Hepatocyte (in vitro differentiated cells): ENCODE measurements at places on chromosomes 1 and 21.

- no peak for DNase-seq
Observed at GRCh38 chr1:3767328-3767925, 5.1 kb upstream of the SMIM1 start.

GRCh38 chr1:208821939-208822338 is 577.8 kb upstream of the PLXNA2 start:
- DNase-seq: no peak

GRCh38 chr1:21783679-21784603 is 992 bp upstream of the USP48 start:
- DNase-seq: peak; percentile 97

DNA sequence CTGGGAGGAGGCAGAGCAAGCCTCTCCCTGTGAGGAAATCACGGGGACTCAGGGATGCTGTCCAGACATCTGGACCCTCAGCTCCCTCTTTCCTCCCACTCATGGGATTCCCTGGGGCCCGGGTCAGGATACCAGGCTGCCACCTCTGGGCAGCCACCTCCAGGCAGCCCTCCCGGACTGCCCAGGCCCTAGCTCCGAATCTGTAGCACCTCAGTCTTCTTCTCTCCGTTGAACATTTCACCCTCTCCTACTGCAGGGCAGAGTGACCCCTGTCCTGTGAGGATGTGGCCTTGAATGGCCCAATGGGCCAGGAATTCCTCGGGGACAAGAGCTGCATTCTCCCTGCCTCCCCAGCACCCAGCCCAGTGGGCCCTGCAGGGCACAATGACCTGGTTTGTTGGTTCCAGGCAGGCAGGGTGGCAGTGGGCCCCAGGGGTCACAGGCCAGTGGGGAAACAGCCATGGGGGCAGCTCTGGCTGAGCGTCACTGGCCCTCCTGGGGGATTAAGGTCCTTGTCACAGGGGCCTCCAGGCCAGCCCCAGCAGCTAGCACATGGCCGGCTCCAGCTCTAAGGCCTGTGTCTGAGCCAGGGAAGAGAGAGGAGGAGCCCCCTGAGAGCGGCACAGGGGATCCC is 9.5 kb upstream of the TTC34 start:
- no peak for DNase-seq

DNA sequence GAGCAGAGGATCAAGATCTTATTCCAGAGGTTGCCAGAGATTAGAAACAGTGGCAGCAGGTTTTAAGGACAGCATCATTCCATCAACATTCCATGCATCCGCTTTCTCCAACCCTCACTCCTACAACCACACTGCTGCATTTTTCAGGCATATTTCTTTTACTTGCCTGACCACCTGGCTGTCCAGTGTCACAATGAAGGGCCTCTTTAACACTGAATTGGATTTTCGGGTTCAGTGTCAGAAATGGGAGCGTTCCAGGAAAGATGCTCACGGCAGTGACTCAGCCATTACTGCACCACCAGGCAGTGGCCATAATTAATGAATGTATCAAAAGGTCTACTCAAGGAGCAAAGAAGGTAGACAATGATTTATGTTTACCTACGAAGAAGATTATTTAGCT is 200.4 kb upstream of the ESRRG start:
- DNase-seq: no peak

DNA sequence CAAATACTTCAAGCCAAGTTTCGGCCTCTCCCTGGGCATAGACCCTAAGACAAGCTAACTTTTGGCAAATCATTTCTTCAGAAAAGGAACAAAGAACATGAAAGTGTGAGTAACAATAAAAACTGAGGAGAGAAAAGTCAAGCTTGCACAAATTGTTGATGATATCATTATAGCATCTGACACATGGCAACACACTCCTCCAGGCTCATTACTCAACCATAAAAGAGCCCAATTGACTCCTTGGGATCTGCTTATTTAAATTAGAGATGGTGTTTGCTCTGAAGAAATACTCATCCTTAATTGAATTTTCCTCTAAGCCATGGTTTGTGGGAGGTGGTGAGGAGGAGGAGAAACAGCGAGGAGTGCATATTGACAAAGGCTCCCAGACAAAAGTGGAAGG is 54.5 kb downstream of the TNFSF4 start:
- no peak for DNase-seq

DNA sequence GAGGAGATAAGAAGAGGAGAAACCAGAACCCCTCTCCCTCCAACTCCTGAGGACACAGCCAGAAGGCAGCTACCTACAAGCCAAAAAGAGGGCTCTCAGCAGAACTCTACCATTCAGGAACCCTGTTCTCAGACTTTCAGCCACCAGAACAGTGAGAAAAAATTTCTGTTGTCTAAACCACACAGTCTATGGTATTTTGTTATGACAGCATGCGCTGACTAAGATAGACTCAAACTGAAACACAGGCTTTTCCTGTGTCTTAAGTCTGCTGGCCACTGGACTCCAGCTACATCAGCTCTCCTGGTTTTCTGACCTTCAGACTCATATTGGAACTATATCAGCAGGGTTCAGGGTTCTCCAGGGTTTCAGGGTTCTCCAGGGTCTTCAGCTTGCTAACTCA is 126.5 kb upstream of the TNFSF4 start:
- DNase-seq: no peak

DNA sequence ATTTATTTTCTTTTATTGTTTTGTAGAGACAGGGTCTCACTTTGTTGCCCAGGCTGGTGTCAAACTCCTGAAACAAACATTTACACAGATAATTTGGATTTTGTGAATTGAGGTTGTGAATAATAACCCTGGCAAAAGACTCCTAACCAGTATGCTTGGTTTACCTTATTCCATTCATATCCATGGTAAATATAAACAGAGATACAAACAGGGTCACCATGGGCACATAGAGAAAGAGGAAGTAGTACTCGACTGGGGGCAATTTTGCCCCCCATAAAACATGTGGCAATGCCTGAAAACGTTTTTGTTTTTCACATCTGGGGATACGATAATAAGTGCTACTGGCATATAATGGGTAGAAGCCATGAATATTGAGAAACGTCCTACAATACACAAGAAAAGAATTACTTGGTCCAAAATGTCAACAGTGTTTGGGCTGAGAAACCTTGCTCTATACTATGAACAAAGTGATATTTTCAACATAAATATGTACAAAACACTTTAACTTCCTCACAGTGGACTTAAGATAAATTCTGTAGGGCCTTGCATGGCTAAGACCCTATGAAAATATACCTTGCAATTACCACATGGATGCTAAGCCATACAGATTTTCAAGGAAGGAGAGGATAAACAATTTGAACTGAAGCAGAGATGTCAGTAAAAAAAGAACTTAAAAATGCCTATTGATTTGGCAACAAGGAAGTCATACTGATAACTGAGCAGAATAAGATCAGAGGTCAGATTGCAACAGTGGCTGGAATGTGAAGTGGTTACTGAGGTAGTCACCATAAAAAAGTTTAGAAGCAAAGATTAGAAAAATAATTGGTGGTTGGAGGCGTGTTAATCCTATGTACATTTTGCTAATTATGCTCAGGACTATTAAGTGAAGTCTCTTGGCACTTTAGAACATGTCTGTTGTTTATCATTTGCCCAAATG is 27.4 kb upstream of the ASPM start:
- DNase-seq: peak; percentile 16

GRCh38 chr1:234564035-234565029 is 45.6 kb downstream of the IRF2BP2 start:
- DNase-seq: peak; percentile 82

- DNase-seq: no peak
Observed at GRCh38 chr1:206932177-206932576, 10.4 kb upstream of the FCMR start.

GRCh38 chr1:165570078-165570477 is 26.3 kb downstream of the LRRC52 start:
- DNase-seq: no peak

DNA sequence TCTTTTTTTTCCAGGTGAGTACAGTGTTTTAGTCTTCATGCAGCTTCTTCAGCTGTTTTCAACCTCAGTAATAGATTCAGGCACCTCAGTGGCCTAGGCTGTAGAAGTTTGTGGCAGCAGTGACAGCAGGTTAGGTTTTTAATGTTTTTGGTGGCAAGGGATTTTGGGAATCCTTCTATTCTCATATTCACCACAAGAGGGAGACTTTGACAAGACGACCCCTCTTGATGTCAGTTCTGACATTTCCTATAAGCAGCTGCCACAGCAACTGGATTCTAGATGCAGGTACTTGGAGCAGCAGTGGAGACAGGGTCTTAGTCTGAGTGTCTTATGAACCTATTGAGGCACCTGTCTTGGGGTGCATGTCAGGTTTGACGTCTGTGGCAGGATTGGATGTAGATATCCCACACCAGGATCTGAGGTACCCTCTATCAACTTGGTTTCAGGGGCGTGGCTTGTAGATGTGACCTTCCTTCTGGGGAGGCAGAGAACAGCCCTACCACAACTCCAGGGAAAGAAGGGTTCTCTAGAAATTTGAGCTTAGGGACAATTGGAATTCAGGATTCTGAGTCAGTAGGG is 1104.2 kb upstream of the TMPRSS15 start:
- peak; percentile 15 for DNase-seq

DNA sequence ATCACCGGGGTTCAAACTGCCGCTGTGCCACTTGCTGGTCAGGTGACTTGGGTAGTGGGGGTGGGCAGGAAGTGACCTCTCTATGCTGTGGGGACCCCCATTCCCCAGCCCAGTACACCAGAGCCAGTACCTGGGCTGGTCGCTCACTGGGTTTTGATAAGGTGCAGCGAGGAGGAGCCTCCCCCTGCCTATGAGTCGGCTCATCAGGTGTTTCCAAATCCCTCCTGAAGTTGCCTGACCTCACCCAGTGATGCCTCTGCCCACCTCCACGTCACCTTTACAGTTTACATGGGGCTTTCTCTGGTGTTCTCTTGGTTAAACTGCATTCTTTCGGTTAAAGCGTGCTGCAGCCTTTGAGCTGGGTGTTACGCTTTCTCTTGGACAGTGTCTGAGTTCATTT is 58.2 kb downstream of the ARHGEF10L start:
- DNase-seq: peak; percentile 57

GRCh38 chr1:228035844-228036243 is 29.0 kb downstream of the WNT3A start:
- no peak for DNase-seq

DNA sequence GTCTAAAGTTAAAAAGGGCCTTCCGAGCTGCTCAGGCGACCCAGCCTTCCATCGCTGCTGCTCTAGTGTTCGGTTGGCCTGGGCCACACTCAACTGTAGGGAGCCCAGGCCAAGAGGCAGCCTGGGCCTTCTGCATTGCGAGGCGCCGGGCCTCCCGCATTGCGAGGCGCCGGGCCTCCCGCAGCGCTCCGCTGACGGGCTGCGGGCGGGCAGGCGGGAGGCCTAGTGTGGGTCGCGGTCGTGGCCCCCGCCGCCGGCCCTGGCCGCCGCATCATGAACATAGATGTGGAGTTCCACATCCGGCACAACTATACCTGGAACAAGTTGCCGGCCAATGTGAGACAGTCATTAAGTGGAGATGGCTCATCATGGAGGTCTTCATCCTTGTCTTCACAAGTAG is 48.3 kb downstream of the PPIAL4G start:
- DNase-seq: no peak
